NCI-H446 (cell line): ENCODE measurements at places on chromosomes 1 and 21.

- no peak for DNase-seq
Measured at GRCh38 chr1:24641646-24642151, 1.4 kb upstream of the SRRM1 start.

- no peak for DNase-seq
Measured at GRCh38 chr1:205258261-205258691, 30.5 kb downstream of the TMCC2 start.

GRCh38 chr21:17673261-17674020, 60.7 kb upstream of the BTG3 start:
- DNase-seq = no peak

DNA sequence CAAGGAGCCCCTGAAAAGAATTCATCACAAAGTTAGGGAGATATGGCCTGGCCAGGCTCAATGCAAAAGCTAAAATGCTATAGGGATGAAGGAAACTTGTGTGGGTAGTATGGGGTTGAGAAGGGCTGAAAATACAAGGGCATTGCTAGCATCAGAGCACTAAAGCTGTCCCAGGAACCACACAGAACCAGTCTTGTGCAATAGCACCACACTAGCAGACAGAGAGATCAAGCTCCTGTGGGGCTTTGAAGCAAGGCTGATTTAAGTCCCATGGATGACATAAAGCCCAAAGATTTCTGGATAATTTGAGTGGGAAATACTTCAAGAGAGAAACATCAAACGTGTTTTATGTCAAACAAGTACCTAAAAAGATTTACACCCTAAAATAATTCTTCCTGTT, 97.1 kb downstream of the VAV3 start:
- no peak for DNase-seq

DNA sequence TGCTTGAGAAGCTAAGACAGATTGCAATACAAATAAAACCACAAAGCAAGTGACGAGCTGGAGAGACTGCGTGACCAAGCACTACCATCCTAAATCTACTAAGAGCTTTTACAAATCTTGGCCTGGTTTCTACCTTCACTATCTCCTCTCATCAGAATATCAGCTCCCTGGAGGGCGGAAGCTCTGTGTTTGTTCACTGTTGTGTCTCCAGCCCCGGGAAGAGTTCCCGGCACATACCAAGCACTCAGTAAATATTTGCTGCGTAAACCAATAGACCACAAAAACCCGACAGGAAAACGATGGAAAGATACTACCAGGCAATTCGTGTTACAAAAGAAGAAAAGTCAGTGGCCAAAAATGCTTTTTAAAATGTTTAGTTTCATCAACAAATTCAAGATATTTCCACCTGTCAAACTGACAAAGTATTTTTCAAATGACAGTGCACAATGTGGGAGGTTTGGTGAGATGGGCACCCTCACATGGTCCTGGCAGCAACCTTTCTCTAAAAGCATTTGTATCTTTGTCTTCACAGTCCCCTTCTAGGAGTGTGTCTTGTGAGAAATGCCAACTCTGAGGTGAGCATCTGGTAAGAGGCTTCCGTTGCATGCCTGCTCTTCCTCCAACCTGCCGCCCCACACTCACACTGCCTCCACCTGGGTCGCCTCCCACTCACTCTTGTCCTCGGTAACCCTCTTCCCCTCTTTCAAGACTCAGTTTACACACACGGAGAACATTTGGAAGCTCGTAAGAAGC, 34.7 kb downstream of the SLC1A7 start:
- no peak for DNase-seq

- no peak for DNase-seq
Measured at GRCh38 chr1:104726917-104727316, 977.2 kb downstream of the AMY1C start.

GRCh38 chr1:228274452-228275178, 66.8 kb downstream of the OBSCN start:
- DNase-seq = no peak

DNA sequence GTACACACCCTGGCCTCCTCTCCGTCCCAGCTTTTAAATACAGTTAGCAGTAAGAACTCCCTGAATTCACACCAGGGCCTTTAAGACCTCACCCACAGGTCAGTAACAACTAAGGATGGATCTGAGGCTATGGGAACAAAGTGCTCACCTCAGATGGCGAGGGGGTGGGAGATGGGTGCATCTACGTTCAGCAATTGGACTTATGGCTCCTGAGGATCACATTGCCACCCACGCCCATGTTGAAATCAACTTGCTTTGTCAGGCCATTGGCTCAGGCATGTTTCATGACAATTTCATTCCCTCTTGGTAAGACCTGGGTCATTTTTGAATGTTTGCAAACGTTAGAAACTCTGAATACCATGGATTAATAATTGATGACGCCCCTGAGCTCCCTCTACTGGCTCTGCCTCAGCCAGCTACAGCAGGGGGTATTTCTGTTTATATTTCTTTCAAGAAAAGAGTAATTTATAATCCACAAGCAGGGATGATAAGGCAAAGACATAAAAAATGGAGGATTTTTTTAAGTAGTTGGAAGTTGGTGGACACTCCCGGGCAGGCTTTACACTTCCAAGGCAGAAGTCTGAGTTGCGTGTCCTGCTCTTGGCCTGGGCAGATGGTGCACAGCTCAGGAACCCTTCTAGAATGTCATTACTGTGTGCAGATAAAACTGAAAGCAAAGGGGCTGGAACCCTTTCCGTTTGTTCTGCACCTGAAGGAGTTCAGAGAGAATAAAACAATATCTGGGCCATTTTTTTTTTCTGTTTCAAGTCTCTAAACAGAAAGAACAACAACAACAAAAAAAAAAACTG, 13.7 kb upstream of the LBR start:
- no peak for DNase-seq
